Upper lobe of right lung (tissue), 1 donor: ENCODE measurements at places on chromosomes 6 and 20. TPM values are rescaled to one million over a fixed set of nuclear protein-coding genes. Genes with fewer than 3 reads are reported as not detected.

Gene DNAH8
- total RNA-seq, result 0.17 TPM

Gene PLEKHG1
- total RNA-seq, result 34.6 TPM

Gene HLA-G
- 1.6 TPM for total RNA-seq

Gene SPEF1
- 0.46 TPM for total RNA-seq

- no peak overlapping the region for H3K27ac ChIP-seq
- peaks cover 20% of the 10 kb centered on the region for H3K4me1 ChIP-seq
These were observed 3.9 kb downstream of the OLIG3 start for GRCh38 chr6:137490006-137490905.

Gene CENPB
- total RNA-seq, result 94.6 TPM

Gene CD24
- 63.6 TPM for total RNA-seq

Gene ATP9A
- 32.1 TPM for total RNA-seq

Gene PIGU
- total RNA-seq, result 13.2 TPM

GRCh38 chr6:100768816-100769351, 112.2 kb downstream of the ASCC3 start:
- no peak overlapping the region for H3K4me3 ChIP-seq
- H3K4me1 ChIP-seq, result no peaks in the 10 kb centered on the region
- no peak overlapping the region for H3K27ac ChIP-seq
- H3K27me3 ChIP-seq, result no peaks in the 10 kb centered on the region
- DNase-seq, result no peak

Gene RCAN2
- 11.7 TPM for total RNA-seq

DNA sequence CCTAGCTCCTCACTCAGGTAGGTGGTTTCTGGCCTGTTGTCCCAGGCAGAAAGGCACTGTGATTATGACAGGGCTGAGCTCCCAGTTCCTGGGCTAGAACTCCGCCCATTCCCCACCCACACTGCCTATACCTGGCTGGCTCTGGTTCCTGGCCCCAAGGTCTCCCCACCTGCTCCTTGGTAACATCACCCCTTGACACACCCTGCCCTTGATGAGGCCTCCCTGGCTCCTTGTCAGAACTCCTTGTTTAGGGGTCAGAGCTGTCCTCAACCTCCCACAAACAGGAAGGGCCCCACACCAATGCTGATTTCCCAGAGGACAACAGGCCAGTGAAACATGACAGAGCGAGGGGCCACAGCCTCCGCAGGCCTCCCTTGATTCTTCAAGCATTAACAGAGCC, 15.5 kb upstream of the MYMX start:
- no peaks in the 10 kb centered on the region for H3K27me3 ChIP-seq
- H3K27ac ChIP-seq, result no peak overlapping the region
- no peaks in the 10 kb centered on the region for H3K36me3 ChIP-seq
- no peaks in the 10 kb centered on the region for H3K4me1 ChIP-seq
- no peak for DNase-seq
